ENCODE measurements at places on chromosomes 13 and 19.

- no peak for DNase-seq
Measured at GRCh38 chr13:71149498-71150363, 717.3 kb downstream of the DACH1 start.

- no peak for DNase-seq
Measured at GRCh38 chr19:36169084-36169760, 17.0 kb upstream of the COX7A1 start.

DNA sequence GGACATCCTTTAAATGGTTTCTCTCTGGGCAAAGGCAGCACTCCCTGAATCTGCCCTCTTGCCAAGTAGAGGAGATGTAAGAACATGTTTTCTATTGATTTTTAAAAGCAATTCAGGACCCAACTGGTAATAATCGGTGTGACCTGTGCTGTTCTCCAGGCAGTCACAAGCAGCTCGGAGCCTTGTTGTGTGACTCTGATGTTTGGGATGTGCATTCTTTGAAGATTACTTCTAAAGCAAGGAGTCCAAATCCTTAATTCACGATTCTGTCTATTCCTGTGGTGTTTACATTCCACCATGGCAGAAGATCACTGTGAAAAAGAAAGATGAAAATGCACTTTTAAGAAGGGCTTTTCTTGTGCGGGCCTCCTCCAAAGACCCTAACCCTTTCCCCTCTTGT, 122.3 kb upstream of the ZNF536 start:
- peak; percentile 67 for DNase-seq

GRCh38 chr13:73096173-73096572, 37.4 kb downstream of the KLF5 start:
- no peak for DNase-seq

Measured in AG20443 (cell line).